A673 (cell line): ENCODE measurements at places on chromosomes 6 and 20.

DNA sequence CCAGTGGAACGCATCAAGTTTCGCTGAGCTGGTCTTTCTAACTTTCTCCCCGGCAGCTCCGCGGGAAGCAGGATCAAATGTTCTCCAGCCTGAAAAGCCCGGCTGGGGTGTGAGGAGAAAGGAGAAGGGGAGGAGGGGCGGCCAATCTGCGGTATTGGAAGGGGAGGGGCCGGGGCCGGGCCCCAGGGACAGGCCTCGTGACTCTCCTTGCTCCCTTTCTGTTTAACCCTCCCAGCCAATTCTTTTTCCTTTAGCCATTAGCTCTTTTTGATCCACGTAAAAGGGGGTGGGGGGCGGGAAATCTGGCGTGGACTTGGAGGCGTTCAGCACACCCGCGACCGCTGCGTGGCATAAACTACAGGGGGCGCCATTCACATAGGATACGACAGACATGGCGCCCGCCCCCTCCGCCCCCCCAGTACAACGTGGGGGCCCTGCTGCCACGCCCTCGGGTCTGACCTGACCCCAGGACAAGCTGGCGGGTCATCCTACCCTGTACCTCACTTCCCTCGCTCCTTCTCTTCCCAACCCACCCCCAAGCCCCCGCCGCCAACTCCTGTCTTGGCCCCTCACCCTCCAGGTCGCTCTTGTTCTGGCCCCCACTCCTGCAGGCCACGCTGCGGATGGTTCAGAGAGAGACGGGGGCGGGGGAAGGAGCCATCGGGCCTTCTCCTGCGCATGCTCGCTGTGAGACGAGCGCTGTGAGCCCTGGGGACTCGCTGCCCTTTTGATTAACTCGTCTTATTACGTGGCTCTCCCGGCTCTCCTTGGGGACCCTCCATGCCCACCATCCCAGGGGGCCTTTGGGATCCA lies 7.8 kb upstream of the MDGA1 start:
- peak; percentile 77 for DNase-seq

DNA sequence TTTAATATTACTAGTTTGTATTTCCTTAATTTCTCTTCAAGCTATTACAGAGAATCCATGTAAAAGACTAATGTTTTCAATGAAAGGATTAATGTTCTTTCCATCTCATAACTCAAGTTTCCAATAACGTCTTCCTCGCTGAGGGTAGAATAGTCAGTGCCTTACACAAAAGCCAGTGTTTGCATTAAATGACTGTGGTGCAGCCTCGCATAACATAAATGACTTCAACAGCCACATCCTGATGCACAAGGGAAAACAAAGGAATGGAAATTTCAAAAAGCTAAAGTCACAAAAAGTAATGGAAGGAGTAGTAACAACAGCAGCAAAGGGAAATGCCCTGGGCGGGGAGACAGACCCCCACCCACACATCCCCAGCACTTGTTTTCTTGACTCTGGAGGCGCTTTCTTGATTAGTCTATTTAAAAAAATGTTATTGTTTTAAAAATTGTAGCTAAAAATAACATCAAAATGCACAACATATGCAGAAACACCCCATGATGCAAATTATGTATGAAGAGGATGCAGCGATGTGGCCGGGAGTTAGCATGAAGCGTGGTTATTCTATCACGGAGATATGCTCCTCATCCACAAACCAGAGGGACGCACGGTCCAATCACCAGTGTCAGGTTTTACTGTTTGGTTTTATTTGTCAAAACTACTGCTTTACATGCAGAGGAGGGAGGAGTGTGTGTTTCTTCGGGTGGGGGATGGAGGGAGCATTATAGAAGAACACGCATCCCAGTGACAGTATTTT lies 228.6 kb downstream of the GMPR start:
- no peak for DNase-seq

DNA sequence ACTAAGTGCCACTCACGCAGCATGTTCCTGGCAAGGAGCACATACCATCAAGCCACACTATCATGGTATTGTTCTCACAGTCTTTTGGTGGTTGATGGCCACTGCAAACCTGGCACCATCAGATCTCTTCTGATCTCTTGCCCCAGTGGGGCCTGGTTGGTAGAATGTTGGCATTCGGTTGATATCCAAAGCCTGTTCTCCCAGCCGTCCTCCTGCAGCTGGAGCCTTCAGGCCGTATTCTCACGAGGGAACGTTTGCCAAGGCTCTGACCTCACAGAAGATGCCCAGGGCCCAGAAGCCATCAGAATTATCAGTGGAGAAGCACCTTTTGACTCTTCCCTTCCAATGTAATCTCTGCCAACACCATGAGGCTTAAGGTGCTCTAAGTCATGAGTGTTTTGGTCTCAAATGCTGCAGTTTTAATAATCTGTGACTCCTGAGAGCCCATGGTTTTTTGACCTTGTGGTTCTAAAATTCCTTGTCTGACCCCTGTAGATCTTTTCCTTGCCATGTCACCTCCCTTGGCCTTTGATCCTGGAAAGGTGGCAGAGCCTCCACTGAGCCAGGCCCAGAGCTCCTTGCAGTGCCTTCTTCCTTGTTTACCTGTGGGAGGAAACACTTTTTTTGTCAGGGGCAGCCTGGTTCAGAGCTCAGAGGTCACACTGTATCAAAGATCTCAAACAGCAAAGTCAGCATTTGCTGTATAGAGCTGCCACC lies 27.8 kb downstream of the POFUT1 start:
- DNase-seq = no peak

DNA sequence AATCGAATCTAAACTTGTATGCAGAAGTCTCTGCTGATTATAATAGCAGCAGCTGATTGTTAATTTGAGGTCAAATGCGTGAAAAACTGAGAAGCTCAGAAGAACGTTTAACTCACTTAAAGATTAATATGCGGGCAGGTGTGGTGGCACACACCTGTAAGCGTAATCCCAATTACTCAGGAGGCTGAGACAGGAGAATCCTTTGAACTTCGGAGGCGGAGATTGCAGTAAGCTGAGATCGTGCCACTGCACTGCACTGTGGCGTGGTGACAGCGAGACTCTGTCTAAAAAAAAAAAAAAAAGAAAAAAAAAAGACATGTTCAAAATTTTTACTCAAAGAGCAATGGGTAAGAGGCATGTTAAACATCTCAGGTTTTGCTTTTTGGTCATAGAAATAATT lies 1370.8 kb downstream of the GRIK2 start:
- no peak for DNase-seq

DNA sequence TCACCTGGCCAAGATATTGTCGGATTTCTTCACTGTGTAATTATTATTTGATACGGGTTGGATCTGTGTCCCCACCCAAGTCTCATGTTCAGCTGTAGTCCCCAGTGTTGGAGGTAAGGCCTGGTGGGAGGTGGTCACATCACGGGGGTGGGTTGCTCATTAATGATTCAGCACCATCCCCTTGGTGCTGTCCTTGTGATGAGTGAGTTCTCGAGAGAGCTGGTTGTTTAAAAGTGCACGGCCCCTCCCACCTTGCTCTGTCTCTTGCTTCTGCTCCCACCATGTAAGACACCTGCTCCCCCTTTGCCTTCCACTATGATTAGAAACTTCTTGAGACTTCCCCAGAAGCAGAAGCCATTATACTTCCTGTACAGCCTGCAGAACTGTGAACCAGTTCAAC lies 173.9 kb upstream of the PMEPA1 start:
- DNase-seq = no peak
